ENCODE measurements at places on chromosomes 2 and 18.

DNA sequence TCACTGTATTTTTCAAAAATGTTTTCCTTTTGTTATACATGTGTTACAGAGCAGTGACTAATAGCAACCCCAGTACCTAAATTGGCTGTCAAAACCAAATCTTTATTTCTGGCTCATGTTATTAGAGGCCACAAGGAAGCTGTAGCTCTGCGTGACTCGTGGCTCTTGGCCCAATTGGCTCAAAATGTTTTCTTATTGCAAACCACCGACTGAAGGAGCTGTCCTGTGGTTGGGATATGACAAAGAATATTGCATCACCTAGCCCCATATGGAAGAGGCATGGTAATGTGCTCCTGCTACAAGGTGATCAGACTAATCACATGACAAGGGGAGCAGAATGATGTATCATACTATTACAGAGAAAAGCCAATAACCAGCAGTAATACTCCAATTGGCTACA lies 1058.5 kb downstream of the CBLN2 start:
- DNase-seq, result no peak

- no peak for DNase-seq
Observed at GRCh38 chr18:63422864-63423304, 608 bp upstream of the VPS4B start.

GRCh38 chr2:201969938-201970785 lies 63.5 kb upstream of the FZD7 start:
- no peak for DNase-seq

DNA sequence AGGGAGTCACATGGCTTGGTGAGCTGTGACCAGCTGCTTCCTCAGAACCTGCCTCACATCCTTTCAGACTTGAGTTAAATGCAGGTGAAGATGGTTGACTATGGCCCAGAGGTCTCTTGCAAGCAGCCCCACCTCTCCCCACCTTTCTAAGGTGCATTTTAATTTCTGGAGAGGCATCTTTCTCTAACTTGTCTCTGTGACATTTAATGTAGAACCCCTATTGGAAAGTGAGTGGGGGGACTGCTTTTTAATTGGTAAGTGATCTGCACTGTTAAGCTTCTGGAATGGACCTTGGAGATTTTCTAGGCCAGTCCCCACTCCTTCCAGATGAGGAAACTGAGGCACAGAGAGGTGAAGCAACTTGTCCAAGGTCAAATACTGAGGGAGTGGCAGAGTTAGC lies 37.3 kb upstream of the SKOR2 start:
- no peak for DNase-seq

- DNase-seq, result no peak
Observed at GRCh38 chr2:214103276-214104001, 307.4 kb upstream of the VWC2L start.

DNA sequence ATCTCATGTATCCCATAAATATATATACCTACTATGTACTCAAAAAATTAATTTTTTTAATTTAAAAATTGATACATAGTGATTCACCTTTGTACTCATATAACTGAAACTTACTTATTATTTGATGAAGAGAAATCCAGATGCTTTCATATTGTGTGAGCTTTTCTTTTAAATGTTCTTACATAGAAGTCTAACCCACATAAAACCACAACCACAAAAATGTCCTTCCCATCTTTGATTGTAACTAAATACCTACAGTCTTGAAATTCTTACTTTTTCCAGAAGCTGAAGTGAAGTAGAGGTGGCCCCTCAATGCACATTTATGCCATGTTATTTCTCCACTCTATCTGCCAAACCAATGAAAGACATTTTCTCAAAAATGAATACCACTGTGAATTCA lies 117.9 kb upstream of the COL5A2 start:
- no peak for DNase-seq

- DNase-seq, result no peak
Observed at GRCh38 chr2:160141912-160142311, 58.2 kb downstream of the ITGB6 start.

DNA sequence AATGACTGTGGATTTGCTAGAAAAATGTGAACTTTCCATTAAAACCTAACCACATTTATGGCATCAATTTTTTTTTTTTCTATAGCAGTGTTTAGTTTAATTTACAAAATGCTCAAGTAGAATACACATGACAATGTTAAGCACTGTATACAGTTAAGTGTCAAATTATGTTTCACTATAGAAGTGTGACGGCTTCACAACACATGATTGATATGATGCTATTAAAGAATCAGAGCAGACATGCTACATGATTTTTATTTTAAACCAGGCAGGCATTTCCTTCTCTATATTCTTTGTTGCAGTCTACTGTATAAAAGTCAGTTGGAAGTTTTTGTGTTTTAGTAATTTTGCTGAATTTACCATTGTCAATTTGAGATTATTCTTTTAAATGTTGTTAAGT lies 43.6 kb downstream of the PROKR1 start:
- DNase-seq, result no peak

- no peak for DNase-seq
Observed at GRCh38 chr2:56474412-56475158, 290.8 kb downstream of the CCDC85A start.

- DNase-seq, result no peak
Observed at GRCh38 chr2:156003780-156004179, 328.7 kb downstream of the NR4A2 start.

DNA sequence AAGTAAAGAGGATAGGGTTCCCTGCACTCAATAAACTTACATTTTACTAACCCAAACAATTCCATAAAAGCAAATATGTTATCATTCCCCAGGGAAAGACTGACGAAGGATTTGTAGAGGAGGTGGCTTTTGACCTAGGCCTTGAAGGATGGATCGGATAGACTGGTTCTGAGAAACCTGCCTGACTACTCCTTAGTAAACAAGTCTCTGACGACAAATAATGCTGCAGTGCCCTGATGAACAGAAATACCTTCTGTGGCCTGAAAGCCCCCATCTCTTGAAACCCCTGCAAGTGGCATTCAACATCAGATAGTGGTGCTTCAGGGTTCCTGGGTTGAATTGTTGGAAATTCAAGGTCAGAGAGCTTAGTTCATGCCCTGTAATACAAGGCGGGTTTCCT lies 19.2 kb downstream of the PRKCE start:
- DNase-seq, result no peak

DNA sequence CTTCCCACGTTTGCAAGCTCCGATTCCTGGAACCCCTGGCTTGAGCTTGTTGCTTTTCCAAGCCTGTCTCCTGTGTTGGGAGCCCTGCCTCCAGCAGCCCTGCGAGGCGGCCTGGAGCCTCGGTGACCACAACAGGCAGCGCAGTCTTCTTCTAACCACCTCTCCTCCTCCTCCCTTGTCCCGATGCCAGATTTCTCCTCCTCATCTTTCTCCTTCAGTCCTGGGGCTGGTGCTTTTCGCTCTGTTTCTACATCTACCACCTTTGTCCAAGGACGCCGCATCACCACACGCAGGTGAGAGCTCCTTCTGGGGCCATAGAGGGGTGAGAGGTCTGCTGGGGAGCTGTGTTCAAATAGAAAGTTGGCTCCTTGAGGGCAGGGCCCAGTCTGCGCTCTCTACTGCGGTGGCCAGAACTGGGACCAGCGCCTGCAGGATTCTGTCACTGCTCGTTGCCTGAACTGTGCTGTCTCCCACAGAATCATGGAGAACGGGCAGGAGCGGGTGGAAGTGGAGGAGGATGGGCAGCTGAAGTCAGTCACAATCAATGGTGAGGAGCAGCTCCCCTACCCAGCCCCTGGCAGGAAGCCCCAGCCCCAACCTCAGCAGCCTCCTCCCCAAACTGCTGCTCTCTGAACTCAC lies 3.9 kb downstream of the DNAJB2 start:
- DNase-seq, result no peak

DNA sequence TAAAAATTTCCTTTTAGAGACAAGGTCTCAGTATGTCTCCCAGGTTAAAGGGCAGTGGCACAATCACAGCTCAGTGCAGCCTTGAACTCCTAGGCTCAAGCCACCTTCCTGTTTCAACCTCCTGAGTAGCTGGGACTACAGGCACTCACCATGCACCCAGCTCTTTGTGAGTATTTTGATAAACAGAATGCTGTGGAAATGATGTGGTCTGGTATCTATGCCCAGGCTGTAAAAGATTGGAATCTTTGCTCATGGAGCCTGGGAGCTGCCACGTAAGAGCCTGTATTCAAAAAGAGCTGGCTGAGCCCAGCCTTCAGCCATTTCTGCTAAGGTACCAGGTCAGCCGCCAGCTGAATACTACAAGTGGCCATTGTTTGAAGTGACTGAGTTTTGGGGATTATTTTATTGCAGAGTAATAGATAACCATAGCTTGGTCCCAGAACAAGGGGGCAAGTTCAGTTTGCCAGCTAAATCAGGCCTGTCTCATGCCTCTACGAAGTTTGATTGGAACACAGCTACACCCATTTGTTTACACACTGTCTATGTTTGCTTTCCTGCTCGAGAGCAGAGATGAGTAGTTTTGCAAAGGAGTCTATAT lies 21.3 kb upstream of the ARL5A start:
- DNase-seq, result no peak

DNA sequence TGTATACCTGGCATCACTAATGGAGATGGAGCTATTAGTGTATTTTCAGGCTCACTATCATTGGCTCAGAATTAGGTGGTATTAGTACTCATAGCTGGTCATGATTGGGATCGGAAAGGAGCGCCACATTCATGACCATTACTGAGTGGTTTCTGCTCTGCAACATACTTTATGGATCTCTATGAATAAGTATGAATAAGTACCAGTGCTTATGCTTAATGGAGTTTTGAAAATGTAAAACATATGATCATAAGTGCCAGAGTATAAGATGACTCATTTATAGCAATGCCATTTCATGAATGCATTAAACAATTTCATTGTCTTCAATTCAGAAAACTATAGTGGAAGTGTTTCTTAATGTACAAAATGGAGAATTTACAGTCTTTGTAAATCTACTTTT lies 156.7 kb downstream of the GALNT3 start:
- no peak for DNase-seq

DNA sequence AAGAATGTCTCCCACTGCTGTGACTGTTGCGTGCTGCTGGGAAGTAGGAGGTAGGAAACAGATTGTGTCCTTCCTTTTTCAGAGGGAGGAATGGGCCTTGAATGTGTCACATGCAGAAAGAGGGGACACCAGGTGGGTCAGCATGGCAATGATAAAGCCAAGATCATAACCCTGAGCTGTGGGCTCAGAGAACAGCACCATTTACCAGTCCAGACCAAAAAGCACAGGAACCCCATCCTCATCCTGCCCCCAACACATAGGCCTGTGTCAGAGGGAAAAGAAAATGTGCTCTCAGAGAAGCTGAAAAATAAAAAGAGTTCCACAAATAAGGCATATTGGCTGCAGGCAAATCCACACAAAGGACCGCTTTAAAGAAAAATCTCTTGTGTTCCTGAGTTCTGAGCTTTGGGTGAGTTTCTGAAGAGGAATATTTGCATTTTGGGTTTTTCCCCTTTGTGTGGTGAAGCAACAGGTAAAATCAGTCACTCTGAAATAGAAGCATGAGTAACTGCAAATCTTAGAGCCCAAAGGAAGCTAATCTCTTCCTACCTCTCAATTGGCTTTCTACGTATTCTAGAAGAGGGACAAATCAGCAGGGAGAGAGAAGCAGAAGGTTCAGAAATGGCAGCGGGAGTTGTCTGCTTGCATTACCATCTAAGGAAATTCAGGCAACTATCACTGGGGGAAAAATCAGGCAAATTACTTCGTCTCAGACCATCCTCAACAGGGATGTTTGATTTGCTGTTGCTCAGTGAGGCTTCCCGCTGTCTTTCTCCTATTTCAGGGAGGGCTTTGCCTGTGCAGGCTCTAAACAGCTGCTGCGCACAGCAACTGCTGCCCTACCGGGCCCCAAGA lies 106.8 kb downstream of the BCL11A start:
- DNase-seq, result no peak

DNA sequence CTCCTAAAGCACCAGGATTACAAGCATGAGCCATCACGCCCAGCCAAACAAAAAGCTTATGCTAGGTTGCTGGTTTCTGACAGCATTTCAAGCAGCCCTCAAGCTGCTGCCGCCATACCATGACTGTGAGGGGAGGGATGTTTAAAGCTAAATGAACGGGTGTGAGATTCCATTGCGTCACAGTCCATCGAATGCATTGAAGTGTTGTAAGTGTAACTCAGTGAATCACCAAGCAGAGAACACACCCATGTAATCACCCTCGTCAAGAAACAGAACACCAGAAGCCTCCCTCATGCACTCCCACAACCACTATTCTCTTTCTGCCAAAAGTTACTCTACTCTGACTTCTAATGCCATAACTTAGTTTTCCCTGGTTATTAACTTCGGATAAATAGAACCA lies 32.8 kb upstream of the MC5R start:
- no peak for DNase-seq

GRCh38 chr2:127051116-127052056 lies 55.6 kb downstream of the BIN1 start:
- DNase-seq, result no peak

- DNase-seq, result no peak
Observed at GRCh38 chr2:232372231-232373208, 6.0 kb upstream of the ALPP start.

GRCh38 chr2:40418614-40419363 lies 33.1 kb downstream of the SLC8A1 start:
- no peak for DNase-seq

DNA sequence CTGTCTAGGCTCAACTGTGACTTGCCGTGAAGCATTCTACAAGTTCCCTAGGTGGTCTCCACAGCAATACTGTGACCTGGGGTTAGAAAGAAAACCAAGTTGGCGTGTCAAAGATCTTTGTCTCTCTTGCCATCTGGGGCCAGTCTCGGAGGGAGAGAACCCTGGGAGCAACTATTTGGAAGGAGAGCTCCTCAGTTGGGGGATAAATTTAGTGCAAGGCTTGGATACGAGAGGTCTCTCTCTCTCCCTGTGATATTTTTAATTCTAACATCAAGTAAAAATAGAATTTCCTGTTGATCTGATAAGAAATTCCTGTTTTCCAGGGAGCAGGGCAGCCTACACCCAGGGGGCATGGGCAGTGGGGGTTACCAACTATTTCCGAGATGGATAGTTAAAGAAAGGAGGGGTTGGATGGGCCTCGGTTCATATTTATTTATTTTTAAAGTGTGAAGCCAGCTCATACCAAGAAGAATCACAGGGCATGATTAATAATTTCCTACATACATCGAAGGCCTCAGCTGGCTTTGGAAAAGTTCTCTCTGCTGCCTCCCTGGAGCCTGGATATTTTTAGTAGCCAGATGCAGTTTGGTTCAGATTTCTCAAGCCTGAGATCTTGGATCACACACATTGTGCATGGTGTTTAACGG lies 62.8 kb downstream of the EHD3 start:
- no peak for DNase-seq

DNA sequence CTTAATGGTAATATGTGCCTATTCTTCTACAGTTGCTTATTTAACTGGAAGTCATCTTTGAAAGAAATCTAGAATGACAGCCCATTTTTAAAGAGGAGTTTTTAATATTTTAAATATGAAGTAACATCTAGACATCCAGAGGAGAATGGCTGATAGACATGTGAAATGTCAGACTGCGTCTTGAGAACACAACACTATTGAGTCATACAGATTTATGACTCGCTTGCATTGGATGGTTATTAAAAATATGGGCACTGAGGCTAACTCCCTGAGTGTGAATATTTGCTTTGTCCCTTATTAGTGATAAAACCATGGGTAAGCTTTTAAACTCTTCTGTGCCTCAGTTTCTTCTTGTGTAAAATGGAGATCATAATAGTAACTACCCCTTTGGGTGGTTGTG lies 22.9 kb downstream of the TDRD15 start:
- no peak for DNase-seq
